ENCODE measurements at places on chromosomes 7 and 10.

DNA sequence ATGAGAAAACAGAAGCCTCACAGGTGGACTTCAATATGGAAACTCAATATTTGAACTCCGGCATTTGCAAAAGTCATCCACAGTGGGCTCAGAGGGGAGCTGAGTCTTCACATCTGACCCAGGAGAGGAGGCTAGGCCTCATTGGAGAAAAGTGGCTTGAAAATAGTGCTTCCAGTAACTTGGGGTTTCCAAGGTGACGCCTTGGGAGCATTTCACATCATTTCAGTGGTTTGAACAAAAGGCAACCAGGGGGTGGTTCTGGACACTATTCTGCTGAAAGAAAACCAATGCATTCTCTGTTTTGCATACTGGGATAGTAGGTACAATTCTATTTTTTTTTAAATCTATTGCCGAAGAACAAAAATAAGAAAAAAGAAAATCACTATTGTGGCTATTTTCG, 599.2 kb upstream of the POM121L12 start:
- no peak for DNase-seq

DNA sequence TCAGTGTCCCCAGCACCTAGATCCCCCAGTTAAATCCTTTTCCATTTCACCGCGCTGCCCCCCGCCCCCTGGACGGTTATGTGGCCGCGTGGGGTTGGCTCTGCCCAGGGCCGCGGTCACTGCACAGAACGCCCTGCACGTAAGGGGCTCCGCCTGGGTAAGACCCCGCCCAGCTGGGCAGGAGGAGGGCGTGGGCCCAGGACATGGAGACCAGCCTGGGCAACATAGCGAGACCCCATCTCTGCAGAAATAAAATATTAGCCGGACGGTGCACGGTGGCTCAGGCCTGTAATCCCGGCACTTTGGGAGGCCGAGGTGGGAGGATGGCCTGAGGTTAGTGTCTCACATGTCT, 650 bp upstream of the ZFAND2A start:
- no peak for DNase-seq

GRCh38 chr10:58209669-58210068, 58.0 kb downstream of the IPMK start:
- no peak for DNase-seq

DNA sequence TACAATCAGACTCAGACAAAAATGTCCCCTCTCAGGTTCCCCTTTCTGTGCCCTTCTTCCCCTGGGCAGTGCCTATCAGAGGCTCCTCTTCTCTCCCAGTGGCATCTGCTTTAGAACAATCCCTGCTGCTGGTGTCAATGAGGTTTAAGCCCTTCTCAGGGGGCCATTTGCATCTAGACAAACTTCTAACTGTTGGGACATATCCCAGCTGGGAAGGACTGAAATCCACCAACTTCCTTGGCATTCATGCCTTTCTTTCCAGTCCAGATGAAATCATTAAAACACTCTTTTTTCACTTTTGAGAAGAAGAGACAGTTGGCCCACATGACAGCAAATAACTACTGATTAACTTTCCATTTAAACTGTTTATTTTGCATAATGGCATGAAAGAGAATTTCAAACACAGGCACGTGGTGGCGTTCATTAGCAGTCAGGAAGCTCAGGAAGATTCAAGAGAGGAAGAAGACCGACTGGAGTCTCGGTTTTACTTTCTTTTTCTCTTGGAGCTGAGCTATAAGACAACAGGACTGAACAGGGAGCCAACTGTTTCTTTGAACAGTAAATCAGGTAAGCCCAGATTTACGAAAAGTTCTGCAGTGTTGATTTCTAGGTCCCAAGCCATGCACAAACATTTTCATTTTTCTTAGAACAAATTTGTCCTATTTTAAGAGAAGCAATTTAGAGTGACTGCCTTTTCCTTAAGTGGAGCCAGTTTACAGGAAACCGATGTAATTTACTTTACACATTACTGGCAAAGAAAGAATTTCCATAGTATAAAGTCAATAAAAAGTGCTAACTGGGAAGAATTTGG, at the start of gene GIMAP2:
Gene GIMAP2, plus strand, starts transcription at position 488 of the 811 bp plus-strand sequence. CDS start 1,354 bp downstream, outside the sequence.
- peak; percentile 75 for DNase-seq

DNA sequence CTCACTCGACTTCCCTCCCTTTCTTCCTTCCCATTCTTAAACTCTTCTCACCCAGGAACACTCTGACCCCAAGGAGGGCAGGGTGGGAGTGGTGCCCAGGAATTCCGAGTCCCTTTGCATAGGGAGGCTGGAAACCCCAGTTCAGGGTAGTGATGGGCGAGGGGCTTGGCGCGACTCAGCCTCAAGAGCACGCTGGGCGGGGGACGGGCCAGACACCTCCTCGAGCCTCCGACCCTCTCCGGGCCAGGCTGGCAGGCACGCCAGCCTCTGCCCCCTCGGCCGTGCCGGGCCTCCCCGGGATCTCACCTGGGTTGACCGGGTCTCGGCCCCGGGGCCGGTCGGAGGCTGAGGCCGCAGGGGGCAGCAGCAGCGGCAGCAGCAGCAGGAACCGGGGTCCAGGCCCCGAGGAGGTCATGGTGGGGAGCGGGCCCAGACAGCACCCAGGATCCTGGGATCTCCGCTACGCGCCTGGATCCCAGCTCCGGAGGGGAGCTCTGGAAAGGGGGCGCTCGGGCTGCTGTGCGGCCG, 457 bp downstream of the PLOD3 start:
- DNase-seq = no peak

- DNase-seq = no peak
Measured at GRCh38 chr7:137731436-137731835, 115.3 kb downstream of the DGKI start.

DNA sequence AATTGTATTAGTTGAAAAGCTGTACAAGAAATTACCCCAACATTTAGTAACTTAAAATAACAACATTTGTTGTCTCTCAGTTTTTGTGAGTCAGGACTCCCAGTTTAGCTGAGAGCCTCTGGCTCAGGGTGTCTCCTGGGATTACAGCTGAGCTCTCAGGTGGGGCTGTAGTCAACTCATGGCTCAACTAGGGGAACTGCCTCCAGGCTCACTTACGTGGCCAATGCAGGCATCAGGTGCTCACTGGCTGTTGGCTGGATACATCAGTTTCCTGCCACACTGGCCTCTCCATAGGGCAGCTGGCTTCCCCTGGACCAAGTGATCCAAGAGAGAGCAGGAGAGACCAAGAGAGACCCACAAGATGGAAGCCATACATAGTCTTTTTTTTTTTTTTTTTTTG, 17.5 kb downstream of the CCNY start:
- DNase-seq = no peak

GRCh38 chr10:21398563-21399231, 126.8 kb downstream of the SKIDA1 start:
- no peak for DNase-seq
